ENCODE measurements at places on chromosomes 12 and 14. TPM values are rescaled to one million over a fixed set of nuclear protein-coding genes. Genes with fewer than 3 reads are reported as not detected.

The AKAP5 gene
- total RNA-seq: 0.16 TPM

The KRT77 gene
- not detected for total RNA-seq

The OVCH1 gene
- not detected for total RNA-seq

The ERP27 gene
- total RNA-seq: 0.74 TPM

The TPH2 gene
- total RNA-seq: not detected

The ADCY4 gene
- total RNA-seq: not detected

The FGF23 gene
- total RNA-seq: not detected

The GDF3 gene
- not detected for total RNA-seq

The POLR3B gene
- 12.4 TPM for total RNA-seq

The HNRNPC gene
- 523 TPM for total RNA-seq

The NGB gene
- total RNA-seq: not detected

The NUAK1 gene
- total RNA-seq: 0.63 TPM

The KRT72 gene
- total RNA-seq: not detected

The HCAR2 gene
- not detected for total RNA-seq

The ADGRD1 gene
- total RNA-seq: not detected

The OR6J1 gene
- total RNA-seq: not detected

The SERPINA12 gene
- total RNA-seq: not detected

The SERPINA10 gene
- not detected for total RNA-seq

The PTHLH gene
- 0.37 TPM for total RNA-seq
